ENCODE measurements at places on chromosomes 11 and 22. TPM values are rescaled to one million over a fixed set of nuclear protein-coding genes. Genes with fewer than 3 reads are reported as not detected.

PATE2 gene
- not detected for total RNA-seq

DNA sequence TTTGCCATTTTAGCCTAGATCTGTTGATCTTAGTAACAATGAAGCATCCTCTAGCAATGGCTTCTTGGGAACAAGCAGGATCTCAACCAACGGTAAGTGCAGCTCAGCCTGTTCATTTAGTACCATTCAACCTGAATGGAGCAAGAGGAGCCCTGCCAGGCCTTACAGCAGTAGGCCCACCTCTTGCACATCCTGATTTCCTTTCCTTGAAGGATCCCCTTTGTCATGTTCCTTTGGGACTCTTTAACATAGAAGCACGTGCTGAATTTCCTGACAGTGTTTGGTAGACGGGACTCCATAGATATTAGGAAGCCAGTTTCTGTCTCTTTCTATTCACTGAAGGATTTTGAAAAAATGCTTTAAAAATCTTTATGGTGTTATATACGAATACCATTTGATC lies 1.5 kb downstream of the PIWIL4 start:
- DNase-seq: no peak

DNA sequence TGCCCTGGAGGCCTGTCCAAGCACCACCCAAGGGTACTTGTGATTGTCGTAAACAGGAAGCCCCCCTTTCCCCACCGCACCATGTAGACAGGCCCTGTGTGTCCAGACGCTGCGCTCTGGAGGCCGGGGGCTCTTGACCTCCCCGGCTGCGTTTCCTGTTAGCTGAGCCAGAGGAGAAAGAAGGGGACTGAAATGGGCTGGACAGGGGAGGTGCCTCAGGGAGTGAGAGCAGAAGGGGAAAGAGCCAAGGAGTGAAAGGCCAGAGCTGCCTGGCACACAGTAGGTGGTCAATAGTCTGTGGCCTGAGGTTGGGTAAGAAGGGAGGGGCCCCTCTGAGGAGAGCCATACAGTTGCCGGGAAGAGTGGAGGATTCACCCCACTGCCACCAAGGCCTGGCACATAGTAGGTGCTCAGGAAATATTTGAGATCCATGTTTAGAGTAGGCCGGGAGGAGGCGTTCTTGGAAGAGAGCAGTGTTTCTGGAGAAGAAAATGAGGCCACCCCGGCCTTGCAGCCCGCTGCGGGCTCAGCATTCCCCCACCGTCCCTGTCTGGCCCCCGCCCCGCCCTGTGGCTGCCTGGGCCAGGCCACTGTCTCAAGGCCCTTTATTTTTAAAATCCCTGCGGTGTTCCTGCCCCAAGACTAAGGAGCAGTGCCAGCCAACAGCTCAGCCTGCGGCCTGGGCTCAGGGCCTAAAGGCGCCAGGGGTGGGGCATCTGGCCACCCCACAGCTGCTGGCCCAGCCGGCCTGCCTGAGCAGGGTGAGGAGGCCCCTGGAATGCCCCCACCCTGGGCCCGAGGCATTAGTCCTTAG lies 13.6 kb upstream of the CDC42EP1 start:
- peak; percentile 70 for DNase-seq

DNA sequence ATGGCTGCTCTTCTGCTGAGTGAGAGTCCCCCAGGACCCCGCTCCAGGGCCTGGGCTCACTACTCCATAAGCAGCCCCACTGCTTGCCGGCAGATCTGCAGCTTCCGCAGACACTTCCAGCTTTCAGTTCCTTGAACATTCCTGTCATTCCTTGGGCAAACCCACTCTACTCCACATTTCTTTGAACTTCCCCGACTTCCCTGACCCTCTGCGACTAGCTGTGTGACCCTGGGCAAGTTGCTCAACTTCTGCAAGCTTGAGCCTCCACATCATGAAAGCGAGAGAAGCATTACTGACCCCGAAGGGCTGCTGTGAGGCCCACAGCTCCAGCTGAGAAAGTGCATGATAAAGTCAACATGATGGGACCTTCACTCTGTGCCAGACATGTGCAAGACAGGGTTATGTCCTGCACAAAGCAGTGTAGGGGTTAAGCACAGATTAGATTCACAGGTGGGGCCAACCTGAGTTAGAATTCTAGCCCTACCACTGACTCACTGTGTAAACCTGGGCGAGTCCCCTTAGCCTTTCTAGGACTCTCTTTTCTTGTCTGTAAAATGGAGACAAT lies 51.8 kb downstream of the THAP12 start:
- peak; percentile 46 for DNase-seq

DNA sequence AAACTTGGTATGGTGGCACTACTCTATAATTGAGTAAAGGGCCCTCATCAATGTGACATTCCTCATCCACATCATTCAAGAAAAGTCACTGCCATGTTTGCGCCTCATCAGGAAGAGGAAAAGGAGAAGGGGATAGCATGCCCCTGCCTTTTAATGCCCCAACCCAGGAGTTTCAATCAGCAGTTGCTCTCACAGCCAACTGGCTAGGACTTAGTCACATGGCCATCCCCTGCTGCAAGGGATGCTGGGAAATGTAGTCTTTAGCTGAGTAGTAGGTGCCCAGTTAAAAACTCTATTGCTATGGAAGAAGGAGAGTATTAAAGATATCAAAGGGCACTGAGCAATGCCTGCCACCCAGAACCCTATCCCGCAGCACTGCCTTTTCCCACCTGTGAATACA lies 10.9 kb upstream of the CCND1 start:
- no peak for DNase-seq

DNA sequence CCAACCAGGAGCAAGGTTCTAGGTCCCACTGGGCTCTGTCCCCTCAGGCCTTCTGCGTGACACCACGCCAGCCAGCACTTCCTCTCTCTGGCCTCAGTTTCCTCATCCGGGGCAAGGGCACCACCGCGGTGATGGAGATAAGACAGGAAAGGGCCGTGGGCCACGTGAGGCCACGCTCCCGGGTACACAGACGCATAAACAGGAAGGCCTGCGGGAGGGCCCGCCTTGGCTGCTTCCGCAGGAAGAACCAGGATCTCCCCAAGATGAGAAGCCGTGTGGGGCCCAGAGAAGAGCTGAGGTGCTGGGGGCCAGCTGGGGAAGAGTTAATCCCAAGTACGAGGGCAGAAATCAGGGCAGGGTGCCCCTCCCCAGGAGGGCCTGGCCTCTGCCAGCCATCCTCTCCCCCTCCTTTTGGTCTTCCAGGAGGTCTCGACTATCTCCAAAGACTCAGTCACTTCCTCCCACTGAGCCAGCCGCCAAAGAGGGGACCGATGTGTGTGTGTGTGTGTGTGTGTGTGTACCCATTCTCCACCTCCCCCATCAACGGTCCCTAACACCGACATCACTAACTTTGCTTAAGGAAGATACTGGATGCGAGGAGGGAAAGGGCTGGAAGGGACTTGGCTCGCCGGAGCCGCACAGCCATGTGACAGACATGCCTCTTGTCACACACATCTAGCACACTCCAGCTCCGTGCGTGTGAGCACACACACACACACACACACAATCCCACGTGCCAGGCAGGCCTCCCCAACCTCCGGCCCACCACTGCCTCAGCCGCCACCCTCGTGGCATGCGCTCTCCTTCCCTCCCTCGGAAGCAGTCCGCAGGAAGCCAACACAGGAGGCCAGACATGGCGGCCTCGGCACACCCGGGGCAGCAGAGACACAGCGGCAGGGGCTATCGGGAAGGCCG lies 1.4 kb downstream of the MFNG start:
- DNase-seq: no peak

GRCh38 chr11:32348502-32348901 lies 86.8 kb downstream of the WT1 start:
- DNase-seq: no peak

GRCh38 chr22:26846645-26847044 lies 189.3 kb downstream of the MIAT start:
- DNase-seq: no peak

DNA sequence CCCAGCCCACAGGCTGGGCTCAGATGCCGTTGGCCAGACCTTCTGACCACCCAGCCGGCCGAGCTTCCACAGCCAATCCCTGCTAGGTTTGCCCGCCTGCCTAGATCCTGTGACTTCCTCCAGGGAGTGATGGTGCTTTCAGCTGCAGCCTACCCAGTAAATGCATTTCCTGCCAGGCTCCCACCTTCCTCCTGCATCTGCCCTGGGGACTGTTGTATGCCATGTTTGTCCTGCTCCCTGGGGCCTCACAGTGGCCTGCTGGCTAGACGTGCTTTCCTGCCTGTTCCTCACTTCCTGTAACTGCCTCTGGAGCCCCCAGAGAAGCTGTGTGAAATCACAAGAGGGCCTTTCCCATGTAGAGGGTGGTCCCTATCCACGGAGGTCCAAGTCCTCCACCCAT lies 86.2 kb downstream of the GALNT18 start:
- DNase-seq: no peak

GRCh38 chr11:38818720-38819119 lies 2220.7 kb upstream of the RAG2 start:
- no peak for DNase-seq

DNA sequence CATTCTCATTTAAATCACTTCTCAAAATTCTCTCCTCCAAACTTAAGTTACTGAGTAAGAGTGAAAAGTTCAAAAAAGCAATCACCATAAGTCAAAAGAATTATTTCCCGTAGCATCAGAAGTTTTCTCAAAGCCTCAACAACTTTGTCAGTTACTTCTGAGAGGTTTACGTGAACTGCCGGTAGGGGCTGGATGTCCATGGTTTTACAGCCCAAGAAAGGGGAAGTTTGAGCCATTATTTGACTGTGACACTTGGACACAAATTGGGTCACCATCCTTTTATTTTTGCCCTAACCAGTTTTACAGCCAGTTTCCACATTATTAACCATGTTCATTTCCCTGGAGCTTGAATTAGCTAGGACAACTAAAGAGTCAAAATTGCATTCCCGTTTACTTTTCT lies 7.5 kb downstream of the POU2AF3 start:
- DNase-seq: no peak

DNA sequence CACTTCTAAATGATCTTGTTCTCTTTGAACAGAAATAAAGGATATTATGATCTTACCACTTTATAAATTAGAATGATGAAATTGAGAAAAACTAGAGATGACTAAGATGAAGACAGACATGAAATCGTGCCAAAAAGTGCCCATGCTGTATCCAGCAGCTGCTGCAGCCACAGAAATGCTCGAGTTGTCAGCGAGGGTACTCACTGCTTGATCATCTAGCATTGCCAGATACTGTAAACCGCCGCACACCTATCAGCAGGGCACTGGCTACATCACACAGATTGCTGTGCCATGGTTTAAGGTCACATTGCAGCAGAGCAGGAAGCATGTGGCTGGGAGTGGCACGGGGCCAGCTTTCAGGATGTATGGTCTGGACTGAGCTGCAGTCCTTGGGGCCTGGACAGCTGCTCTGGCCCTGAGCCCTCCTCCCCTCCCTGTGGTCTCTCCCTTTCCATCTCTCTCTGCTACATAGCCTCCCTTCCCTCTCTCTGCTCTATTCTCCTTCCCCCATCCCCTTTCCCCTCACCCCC lies 51.0 kb upstream of the SEPTIN5 start:
- no peak for DNase-seq
